Fibroblast of skin of left biceps (primary cell): ENCODE measurements at places on chromosomes 12 and 14.

- no peak for DNase-seq
Measured at GRCh38 chr12:131323879-131324278, 370.2 kb downstream of the ADGRD1 start.

- no peak for DNase-seq
Measured at GRCh38 chr12:13992585-13992984, 11.2 kb upstream of the GRIN2B start.

DNA sequence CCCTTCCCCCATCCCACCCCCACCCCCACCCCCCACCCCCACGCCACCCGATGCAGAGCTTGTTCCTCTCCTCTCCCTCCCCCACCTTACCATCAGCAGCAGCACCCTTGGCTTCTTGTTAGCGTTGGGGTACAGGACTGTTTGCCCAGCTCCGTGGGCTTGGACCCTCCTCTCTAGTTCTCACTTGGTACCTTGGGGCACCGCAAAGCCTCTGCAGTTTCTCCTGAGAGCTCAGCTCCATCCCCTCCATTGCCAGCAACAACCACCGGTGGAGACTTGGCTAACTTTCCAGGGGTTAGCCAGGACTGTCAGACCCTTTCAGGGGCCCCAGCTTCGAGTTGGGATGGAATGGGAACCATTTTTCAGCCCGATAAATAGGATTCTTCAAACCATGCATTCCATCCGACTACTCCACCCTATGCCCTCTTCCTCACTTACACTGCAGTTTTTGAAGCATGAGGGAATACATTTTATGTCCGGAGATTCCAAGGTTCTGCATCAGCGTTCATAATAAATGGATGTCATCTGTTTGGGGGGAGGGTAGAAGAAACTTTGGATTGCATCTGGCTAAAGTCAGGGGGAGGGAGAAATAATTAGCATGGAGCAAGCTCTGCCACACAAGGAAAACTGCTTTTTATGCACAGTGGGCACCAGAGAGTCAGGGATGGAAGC, 1.1 kb downstream of the SCN8A start:
- peak; percentile 84 for DNase-seq

- DNase-seq = no peak
Measured at GRCh38 chr14:92549859-92550230, 36.3 kb downstream of the RIN3 start.

DNA sequence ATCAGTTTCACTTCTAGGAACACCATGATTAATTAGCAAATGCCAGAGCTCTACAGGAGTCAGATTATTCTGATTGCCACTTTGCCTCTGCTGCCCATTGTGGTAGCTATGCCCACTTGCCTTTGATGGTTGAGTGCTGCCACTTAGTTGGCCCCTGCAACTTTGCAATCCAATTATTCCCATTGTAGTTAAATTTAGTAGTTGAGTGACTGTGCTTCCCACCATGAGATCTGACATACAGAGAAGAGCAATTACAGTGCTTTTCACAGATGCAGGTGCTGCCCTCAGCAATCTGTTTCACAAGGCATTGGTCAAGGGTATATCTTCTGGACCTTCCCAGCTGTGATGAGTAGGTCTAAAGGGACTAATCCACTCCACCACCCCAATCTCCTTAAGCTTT, 468.4 kb upstream of the RGS6 start:
- DNase-seq = no peak

DNA sequence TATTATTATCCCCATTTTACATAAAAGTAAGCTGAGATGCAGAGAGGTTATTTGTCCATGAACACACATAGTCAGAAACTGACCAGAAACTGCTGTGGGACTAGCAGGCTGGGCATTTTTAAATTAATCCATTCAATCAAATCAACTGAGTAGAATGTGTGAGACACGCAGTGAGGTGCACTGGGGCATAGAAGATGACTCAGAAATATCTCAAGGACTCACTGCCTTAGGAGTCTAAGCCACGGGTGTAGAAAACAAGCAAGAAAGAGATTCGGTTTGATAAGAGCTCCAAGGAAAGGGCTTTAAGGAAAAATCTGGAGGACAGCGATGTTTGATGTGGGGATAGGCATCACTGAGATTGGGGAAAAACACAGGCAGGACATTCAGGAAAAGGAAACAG, 127.8 kb downstream of the ANO2 start:
- no peak for DNase-seq

DNA sequence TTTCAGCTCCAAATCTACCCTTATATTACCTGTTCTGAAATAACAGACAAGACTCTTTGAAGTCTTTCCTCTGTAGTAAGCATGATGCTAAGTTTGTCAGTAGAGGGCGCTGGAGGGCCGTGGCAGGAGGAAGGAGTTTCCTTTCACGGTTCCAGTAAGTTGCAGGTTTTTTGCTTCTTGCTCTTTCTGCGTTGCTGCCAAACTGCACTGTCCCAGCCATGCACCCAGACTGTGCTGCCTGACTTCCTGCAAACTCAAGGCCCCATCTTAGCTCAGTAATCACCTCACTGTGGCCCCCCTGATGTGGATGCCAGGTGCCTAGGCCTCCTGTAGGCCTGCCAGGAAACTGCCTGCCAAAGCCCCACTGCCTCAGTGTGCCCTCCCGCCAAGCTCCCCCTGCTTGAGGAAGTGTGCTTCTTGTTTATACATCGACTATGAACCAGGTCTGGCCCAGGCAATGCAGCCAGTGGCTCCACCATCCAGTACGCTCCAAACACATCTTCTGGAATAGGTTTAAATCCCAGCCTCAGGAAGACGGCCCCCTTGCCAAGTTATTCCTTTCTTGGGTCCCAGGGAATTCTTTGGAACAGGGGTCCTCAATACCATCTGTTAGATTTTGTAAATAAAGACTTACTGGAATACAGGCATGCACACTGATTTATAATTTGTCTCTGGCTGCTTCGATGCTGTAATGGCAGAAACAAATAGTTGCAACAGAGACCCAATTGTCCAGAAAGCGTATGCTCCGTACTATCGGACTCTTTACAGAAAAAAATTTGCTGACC, 193.7 kb upstream of the LRIG3 start:
- peak; percentile 62 for DNase-seq

GRCh38 chr14:23110579-23111365, 6.0 kb upstream of the CIROP start:
- DNase-seq = no peak

DNA sequence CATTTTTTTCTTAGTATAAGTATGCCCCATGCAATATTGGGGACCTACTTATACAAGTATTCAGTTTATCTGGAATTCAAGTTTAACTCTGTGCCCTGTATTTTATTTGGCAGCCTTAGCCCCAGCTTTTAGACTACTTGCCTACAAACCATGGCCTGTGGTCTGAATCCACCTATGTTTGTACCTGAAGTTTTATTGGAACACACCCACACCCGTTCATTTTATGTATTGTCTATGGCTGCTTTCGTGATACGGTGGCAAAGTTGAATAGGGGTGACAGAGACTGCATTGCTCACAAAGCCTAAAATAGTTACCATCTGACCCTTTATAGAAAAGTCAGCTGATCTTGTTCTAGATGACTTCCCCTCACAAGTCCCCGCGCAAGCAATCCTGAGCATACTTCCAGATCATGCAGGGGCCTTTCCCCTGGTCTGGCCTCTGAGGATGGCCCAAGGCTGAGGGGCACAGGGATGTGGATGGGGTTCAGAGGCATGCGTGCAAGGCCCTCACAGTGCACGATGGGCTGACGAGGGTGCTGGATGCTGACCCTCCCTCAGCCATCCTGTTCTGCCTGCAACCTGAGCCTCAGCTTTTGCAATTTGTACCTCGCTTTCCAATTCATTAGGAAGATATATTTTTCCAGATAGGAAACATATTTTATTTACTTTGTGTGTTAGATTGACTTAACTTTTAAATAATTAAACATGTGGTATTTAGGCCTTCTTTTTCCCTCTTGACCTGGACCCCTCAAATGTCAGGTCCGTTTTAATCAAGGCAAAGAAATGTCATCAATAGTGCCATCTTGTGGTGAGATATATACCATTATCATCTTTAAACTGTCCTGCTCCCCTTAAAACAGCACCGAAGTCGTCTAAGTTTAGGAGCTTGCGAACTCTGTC, 527.3 kb upstream of the CCDC196 start:
- no peak for DNase-seq

DNA sequence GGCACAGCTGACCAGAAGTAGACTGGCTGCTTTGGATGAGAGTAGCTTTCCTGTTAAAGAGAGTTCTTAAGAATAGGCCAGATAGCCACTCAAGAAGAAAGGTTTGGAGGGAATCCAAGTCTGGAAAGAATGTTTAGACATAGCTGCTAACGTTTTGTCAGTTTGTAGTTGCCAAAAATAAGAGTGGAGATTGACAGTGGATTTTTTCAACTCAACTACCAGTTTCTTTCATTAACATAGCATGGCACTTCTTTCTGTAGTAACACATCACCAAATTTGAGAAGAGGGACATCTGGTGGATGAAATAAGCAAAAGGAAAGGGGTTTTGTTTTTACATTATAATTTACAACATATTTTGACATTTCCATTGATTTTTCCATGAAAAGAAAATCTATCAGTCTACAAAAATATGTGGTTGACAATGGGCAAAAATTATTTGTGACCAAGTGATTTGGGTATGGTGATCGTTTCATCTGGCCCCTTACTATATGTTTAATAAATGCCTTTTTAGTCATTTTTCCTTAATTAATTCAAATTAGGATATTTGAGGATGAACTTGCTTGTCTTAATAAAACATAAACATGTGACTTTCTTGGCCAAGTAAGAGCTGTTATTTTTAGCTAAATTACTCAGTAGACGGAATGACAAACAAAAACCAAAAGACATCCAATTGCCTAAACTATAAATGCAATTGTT, 71.1 kb downstream of the PTPRR start:
- DNase-seq = peak; percentile 32

- DNase-seq = no peak
Measured at GRCh38 chr14:57918791-57919190, 52.9 kb upstream of the SLC35F4 start.

GRCh38 chr12:3692616-3693365, 60.1 kb downstream of the CRACR2A start:
- no peak for DNase-seq

- peak; percentile 7 for DNase-seq
Measured at GRCh38 chr12:25130741-25131188, 64.2 kb downstream of the DNAI7 start.

DNA sequence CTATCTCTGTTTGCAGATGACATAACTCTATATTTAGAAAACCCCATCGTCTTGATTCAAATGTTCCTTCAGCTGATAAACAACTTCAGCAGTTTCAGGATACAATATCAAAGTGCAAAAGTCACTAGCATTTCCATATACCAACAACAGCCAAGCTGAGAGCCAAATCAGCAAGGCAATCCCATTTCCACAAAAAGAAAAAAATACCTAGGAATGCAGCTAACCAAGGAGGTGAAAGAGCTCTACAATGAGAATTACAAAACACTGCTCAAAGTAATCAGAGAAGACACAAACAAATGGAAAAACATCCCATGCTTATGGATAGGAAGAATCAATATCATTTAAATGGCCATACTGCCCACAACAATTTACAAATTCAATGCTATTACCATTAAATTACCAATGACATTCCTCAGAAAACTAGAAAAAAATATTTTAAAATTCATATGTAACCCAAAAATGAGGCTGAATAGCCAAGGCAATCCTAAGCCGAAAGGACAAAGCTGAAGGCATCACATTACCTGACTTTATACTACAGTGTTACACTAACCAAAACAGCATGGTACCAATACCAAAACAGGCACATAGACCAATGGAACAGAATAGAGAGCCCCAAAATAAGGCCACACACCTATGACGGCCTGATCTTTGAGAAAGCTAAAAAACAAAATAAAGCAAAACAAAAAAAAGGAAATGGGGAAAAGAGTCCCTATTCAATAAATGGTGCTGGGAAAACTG, 901.7 kb downstream of the LRFN5 start:
- no peak for DNase-seq

DNA sequence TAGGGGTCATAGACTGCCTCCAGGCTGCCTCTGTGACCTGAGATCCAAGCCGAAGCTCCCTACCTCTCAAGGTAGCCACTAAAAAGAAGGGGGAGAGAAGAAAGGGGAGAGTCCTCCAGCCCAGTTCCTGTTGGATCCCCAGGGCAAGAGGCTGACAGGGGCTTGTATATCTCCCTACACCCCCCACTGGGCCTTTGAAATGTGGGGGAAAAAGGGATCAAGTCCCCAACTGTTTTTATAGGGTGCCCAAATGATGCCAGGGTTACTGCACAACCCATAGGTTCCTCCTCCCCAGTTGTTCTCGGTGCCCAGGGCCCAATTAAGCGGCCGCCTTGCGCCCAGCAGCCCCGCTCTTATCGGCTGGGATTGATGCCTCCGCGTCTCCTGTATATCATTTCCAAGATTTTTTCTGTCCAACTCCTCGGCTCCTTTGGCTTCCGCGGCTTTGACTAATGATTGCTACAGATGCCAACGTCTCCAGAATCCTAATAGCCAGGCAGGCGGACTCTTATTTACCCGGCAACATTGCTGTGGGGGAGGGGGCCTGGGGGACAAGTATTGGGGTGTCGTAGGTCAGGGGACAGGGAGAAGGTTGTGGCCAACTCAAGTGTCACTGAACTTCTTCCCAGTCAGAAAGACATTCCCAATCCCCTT, 7.6 kb upstream of the HOXC4 start:
- DNase-seq = no peak

GRCh38 chr12:4049298-4050080, 176.3 kb upstream of the PARP11 start:
- DNase-seq = no peak

DNA sequence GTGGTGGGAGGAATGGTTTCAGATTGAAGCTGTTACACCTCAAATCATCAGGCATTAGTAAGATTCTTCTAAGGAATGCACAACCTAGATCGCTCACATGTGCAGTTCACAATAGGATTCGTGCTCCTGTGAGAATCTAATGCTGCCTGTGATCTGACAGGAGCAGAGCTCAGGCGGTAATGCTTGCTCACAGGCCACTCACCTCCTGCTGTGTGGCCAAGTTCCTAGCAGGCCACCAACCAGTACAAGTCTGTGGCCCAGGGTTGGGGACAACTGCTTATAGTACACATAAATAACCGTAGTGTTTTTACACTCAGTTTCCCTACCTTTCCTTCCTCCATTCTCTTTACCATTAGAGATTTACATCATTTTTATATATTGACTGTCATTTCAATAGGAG, 121.4 kb downstream of the SLCO1B3 start:
- DNase-seq = no peak

GRCh38 chr14:54975856-54976255, 51.0 kb downstream of the WDHD1 start:
- DNase-seq = no peak

- DNase-seq = no peak
Measured at GRCh38 chr14:23195552-23196101, 12.2 kb upstream of the SLC7A8 start.

- DNase-seq = no peak
Measured at GRCh38 chr12:96241431-96241830, 47.3 kb downstream of the ELK3 start.
